ENCODE measurements at places on chromosomes 4 and X.

DNA sequence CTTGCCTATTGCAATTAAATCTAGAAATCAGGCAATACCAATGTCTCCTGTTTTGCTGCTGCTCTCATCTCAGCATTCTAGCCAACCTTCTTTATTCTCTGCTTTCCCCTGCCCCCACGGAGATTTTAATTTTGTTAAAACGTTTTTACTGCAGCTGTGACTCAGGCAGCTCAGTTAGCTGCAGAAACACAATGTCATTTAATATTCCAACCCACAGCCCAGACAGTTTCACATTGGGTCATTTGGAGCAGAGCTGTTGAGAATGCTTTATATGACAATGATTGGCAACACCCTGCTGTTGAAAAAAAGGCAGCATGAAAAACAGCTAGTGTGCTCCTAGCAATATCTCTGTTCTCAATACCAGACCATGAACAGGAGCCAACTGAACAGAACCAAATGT lies 12.6 kb upstream of the SLC10A4 start:
- DNase-seq: no peak

DNA sequence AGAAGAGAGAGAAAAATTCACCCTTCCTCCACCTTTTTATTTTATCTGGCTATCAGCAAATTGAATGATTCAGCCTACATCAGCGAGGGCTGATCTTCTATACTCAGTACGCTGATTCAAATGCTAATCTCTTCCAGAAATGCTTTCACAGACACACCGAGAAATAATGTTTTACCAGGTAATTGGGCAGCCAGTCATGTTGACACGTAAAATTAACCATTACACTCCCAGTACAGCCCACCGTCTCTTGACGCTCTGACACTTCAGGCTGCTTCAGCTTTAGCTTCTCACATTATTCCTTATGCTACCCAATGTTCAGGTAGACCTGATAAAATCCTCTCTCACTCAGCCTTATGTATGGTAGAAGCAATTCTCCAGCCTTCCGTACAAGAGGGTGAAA lies 835.2 kb upstream of the PCDH10 start:
- no peak for DNase-seq

DNA sequence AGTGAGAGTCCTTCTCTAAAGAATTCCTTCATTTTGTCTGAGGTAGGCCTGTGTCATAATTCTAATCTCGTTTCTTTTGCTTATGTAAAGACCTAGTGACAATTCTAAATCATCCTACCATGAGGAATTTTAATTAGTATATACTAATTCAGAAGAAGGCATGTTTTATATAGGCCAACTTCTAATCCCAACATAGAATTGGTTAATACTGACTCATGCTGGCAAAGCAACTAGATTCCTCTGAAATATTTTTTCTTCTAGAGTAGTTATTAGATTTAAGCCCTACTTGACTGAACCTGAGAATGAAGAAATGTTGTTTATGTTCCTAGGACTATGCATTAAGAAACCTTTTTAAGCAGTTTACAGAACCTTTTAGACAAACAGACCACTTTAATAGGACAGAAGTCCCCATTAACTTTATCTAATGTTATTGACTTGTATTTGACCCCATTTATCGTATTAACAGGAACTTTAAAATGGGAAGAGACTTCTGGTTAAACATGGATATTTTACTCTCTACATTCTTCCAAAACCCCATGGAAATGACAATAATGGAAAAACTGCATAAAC lies 56.1 kb upstream of the EIF1AX start:
- DNase-seq: no peak

- no peak for DNase-seq
Observed at GRCh38 chr4:78227411-78228057, 170.4 kb downstream of the FRAS1 start.

Measured in stimulated activated CD8-positive, alpha-beta memory T cell treated with anti-CD3 and anti-CD28 coated beads, Interleukin-4, amount 100 ng/mL, for 4 hours (primary cell).